Natural killer cell (primary cell): ENCODE measurements at places on chromosomes 11 and 22. TPM values are rescaled to one million over a fixed set of nuclear protein-coding genes. Genes with fewer than 3 reads are reported as not detected.

Gene NXPE1
- total RNA-seq: not detected

Gene TXNRD2
- total RNA-seq: 24.4 TPM

DNA sequence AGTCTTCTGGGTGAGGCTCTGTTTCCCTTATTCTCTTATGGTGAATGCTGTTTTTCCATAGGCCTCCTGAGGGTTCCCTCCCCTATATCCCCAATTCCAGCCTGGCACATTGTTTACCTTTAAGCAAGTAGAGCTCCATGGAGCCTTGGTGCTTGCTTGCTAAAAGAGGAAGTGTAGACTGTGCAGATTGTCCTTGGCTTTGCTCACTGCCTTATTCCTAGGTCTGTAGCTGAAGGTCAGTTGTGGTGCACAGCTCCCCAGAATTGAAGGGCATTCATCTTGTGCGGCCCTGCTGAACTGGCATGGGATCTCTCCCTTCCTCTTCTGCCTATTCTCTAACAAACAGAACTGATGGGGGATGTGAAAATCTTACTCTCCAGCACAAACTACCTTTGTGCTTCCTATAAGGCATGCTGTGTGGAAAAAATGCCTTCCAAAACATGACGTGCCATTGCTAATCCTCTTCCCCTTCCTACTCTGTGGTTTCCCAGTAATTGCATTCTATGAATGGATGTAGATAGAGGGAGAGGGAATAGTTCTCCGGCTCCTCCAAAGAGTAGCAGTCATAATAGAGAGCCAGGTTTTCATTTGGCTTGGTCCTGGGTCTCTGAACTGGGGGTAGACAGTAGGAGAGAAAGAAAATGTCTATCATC lies 34.2 kb upstream of the PLET1 start:
- peaks cover 19% of the 10 kb centered on the region for H3K4me1 ChIP-seq
- no peak for DNase-seq
- H3K27me3 ChIP-seq: no peaks in the 10 kb centered on the region

DNA sequence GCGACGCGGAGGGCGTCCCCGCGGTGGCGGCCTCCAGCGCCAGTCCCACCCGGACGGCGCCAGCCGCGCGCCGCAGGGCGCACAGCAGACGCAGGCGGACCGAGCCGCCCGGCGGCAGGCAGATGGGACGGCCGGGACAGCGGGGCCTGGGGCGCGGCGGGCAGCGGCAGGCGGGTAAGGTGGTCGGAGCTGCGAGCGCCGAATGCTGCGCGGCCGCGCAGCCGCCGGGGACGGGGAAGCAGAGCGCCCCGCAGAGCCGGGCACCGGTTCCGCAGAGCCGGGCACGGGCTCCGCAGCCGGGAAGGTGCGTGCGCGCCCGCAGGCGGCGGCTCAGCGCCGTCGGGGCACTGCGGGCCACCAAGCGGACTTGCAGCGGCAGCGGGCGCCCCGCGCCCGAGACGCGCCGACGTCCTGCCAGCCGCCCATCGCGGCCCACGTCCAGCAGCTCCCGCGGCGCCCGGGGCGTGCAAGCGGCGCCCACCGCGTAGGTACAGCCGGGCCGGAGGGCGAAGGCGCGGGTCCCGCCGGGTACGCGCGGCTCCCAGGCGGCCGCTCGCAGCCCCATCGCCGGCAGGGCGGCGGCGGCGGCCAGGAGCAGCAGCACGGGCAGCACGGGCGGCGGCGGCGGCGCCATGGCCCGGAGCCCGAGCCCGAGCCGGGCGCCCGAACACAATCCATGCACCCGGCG lies 739 bp downstream of the CELSR1 start:
- no peak overlapping the region for H3K4me3 ChIP-seq
- peaks cover 23% of the 10 kb centered on the region for H3K4me1 ChIP-seq
- no peaks in the 10 kb centered on the region for H3K36me3 ChIP-seq
- peaks cover 15% of the 10 kb centered on the region for H3K27me3 ChIP-seq
- no peak overlapping the region for H3K27ac ChIP-seq
- DNase-seq: no peak

- no peak for DNase-seq
- no peak overlapping the region for H3K4me3 ChIP-seq
- no peaks in the 10 kb centered on the region for H3K4me1 ChIP-seq
- H3K27me3 ChIP-seq: no peaks in the 10 kb centered on the region
Observed at GRCh38 chr22:44305888-44306287, 6.9 kb downstream of the SHISAL1 start.

- H3K27ac ChIP-seq: no peak overlapping the region
- H3K4me1 ChIP-seq: no peaks in the 10 kb centered on the region
- no peak for DNase-seq
- H3K27me3 ChIP-seq: no peaks in the 10 kb centered on the region
Observed at GRCh38 chr11:60064111-60064510, 7.6 kb downstream of the MS4A3 start.
